ENCODE measurements at places on chromosomes 5 and 9.

DNA sequence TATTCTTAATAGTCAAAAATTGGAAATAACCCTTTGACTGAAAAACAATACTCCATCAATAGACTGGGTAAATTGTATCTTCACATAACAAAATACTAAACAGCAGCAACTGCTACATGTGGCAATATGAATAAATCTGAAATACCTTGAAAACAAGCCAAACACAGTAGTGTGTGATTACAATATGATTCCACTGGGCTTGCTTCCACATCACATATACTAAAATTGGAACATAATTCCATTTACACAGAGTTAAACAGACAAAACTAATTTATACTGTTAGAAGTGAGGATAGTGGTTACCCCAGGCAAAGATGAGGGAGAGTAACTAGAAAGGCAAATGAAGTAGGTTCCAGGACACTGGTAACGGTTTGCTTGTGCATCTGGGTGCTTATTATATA is 20.4 kb downstream of the FNIP1 start:
- no peak for DNase-seq

DNA sequence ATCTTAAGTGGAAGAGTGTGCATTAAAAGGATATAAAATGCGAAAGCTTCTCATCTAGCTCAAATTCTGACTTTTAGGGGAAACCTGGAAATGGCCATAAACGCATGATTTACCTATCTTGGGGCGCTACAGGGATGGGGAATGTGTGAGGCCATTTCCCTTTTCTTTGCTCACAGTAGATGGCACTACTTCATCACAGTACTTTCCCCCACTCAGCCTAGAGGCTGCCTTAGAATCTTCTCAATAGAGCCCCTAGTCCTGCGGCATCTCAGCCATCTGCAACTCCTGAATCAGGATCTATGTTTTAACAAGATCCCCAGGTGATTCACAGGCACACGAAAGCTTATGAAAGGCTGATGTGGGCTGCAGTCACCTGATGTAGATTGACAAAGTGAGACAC is 110.8 kb downstream of the LHFPL2 start:
- no peak for DNase-seq

- no peak for DNase-seq
These were observed 134.8 kb upstream of the CD180 start for GRCh38 chr5:67331296-67331925.

GRCh38 chr9:95276395-95276954 is 41.0 kb downstream of the FANCC start:
- DNase-seq: no peak

Measured in NCI-H2081 (cell line).